CD4-positive, alpha-beta T cell treated with Interleukin-21 for 1 hour (primary cell): ENCODE measurements at places on chromosomes 4 and X.

DNA sequence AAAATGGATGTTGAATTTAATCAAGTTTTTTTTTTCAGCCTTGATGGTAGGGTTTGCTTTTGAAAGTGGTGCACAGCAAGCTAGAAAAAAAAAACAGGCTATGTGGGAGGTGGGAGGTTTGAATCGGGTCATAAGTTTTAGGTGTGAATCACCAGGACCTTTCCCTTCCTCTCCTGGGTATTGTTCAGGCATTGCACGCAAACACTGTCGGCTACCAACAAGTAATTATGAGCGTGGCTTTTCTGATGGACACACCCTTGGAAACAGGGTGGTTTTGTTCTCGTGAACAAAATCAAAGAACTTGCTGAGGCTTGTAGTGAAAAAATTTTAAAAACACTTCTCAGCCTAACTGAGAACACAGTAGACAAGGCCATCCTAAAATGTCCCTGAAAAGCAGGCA is 18.1 kb downstream of the PIR start:
- no peak for DNase-seq

DNA sequence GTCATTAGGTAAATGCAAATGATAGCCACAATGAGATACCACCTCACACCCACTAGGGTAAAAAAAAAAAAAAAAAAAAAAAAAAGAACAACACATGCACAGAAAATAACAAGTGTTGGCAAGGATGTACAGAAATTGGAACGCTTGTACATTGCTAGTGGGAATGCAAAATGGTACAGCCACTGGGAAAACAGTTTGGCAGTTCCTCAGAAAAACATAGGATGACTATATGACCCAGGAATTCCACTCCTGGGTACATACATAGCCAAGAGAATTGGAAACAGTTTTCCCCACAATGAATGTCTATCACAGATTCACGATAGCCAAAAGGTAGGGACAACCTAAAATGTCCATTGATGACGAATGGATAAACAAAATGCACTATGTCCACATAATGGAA is 161.3 kb upstream of the MAMLD1 start:
- DNase-seq, result no peak

GRCh38 chrX:110394651-110395050 is 36.0 kb downstream of the RTL9 start:
- no peak for DNase-seq

GRCh38 chrX:22237479-22237878 is 35.2 kb upstream of the CBLL2 start:
- DNase-seq, result no peak

- no peak for DNase-seq
Observed at GRCh38 chr4:52711834-52712250, 39.4 kb downstream of the ERVMER34-1 start.

- DNase-seq, result no peak
Observed at GRCh38 chrX:40778861-40779575, 43.7 kb upstream of the MED14 start.

DNA sequence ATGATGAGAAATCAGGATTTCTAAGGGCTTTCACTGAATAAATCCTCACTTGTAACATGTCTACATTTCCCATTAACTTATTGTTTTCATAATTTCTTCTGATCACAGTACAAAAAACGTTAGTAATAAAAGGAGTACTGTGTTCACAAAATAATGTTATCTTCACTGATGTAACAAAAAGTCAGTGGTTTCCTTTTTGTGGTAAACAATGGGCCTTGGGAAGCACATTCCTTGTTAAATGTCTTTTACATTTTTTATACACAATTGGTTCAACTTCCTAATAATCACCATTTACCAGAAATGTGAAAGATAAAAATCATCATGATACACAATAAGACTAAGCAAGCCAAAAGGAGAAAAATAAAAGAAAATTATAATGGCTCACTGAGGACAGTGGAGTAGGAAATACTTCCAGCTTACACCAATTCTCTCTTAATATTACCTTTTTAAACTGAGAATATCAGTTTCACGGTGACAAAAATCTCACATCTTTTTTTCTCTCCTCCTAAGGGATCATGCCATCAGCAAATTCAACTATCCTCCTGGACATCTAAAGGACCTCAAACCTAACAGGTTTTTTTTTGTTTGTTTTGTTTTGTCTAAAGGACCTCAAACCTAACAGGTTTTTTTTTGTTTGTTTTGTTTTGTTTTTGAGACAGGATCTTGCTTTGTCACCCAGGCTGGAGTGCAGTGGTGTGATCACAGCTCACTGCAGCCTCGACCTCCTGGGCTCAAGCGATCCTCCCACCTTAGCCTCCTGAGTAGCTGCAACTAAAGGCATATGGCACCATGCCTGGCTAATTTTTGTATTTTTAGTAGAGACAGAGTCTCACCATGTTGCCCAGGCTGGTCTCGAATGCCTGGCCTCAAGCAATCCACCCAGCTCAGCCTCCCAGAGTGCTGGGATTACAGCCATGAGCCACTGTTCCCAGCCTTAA is 57.3 kb downstream of the FRYL start:
- DNase-seq, result no peak

GRCh38 chr4:90982813-90983212 is 855.6 kb downstream of the CCSER1 start:
- no peak for DNase-seq

DNA sequence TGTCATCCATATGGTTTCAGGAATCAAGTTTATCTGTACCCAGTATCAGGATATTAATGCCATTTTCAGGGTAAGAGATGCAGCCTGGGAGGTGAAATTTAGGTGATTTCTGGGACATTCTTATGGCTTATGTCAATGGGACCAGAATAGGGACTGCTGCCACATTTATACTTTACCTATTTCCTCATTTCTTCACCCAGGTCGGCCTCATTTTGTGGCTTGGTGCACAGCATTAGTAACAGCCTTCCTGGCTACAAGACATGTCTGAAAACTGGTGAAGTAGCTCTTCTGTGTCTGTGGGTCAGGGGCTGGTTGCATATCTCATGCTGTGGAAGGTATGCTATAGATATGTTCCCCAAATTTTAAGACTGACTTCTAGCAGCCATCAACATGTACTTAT is 284.8 kb downstream of the AFF2 start:
- DNase-seq, result no peak

- no peak for DNase-seq
Observed at GRCh38 chr4:68416591-68416990, 30.7 kb upstream of the TMPRSS11E start.

DNA sequence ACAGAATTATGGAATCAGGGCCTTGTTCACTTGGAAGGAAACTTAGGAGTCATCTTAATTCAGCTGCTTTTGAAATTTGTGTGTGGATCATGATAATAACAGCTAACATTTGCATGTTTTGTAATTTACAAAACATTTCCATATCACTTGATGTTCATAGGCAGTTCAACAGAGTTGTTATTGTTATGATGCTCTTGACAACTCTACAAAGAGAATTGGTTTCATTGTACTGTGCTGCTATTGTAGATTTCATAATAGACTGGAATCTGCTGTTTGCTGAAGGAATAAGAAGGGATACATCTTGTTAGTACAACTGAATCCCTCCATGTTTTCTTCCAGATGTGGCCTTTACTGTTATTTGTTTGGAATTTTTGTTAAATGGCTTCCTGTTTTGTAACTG is 83.5 kb downstream of the CNKSR2 start:
- no peak for DNase-seq
